ENCODE measurements at places on chromosomes 4 and X.
A peak's percentile ranks its signal among the peaks of the same experiment; 100 is the strongest.

DNA sequence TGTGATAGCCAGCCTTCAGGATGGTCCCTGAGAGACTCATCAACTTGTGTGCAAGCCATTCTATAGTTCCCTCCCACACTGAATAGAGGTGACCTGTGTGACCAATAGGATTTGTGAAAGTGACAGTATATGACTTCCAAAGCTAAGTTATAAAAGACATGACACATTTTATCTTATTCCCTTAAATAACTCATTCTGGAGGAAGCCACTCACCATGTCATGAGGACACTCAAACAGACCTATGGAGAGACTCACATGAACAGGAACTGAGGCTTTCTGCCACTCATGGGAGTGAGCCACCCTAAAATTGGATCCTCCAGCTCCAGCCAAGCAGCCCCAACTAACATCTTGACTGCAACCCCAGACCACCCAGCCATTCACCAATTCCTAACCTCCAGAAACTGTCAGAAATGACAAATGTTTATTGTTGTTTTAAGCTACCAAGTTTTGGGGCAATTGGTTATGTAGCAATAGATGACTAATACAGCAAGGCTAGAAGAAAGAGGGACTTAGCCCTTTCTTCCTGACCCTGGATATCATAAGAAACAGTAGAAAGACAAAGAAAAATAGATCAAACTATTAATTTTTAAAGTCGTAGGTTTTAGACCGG, 9.0 kb upstream of the CHIC2 start:
- no peak for DNase-seq

- peak; percentile 30 for DNase-seq
Measured at GRCh38 chrX:153645921-153646488, 998 bp upstream of the DUSP9 start.

GRCh38 chr4:168273838-168274237, 44.7 kb downstream of the DDX60 start:
- no peak for DNase-seq

GRCh38 chr4:2954358-2955185, 8.6 kb downstream of the NOP14 start:
- DNase-seq: peak; percentile 87

DNA sequence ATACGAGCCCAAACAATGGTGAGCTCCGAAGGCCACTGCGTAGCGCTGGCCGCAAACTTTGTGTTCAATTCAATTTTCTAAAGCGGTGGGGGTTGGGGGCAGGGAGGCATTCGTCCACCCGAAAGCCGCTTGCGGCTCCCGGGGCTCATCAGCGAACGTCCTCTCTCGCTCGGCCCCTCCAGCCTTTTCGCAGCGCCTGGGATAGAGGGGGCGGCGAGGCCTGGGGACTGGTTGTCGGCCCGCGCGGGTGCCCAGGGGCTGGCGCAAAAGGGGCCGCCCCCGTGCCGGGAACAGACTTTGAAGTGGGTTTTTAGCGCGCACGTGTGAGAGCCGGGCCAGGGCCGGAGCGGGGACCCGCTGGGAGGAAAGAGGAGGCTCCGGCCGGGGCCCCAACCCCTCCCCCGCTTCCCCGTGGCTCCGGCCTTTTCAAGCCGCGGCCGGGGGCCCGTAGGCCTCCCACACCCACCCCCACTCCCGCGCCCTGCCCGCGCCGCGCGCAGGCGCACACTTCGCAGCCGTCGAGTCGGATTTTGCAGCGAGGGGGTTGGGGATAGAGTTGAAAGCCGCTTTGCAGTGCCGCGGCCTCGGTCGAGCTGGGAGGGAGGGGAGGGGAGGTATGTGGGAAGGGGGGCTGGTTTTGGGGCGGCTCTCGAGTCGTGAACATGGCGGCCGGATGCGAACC, 8.3 kb downstream of the ZIC3 start:
- no peak for DNase-seq

DNA sequence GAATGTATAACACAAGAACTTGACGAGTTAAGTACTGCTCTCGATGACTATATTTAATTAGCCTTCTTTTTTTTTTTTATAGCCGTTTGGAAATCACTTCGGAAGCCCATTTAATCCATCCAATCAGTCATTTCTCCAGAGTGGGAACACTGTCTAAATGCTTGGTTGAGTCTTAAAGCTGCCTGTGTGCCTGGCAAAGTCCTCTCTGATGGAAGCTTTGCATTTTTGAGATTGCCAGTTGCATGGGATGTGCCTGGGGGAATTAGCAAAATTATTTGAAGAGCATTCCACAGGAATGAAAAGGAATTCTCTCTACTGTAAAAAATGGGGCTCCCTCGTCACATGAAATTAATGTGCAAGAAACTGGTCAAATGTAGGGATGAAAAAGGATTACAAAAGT, 398.8 kb upstream of the RPS6KA3 start:
- DNase-seq: no peak

DNA sequence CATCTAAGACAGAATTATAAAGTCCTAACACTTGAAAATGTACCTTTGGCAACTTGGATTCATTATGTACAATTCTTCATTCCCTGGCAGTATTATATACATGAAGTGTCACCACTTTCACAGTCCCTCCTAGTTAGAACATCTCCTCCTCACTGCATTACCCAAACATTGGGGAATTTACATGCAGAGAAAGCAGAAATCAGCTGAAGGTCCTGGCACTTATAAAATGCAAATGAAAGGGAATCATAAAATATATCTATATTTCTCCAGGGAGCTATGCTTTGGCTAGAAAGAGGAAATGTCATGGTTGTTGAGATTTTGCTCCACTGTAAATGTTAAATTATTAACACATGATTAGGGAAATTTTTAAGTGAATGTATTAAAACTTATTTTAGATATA, 835.6 kb upstream of the SLIT2 start:
- DNase-seq: no peak
